HepG2 (cell line): ENCODE measurements at places on chromosomes 2 and 18. TPM values are rescaled to one million over a fixed set of nuclear protein-coding genes. Genes with fewer than 3 reads are reported as not detected.

- DNase-seq: no peak
Measured at GRCh38 chr2:14749884-14750283, 117.4 kb downstream of the LRATD1 start.

GRCh38 chr2:101002562-101003277, 631 bp downstream of the RPL31 start:
- peak; percentile 17 for DNase-seq

- no peak for DNase-seq
Measured at GRCh38 chr2:233385489-233386044, 31.3 kb downstream of the DGKD start.

GRCh38 chr2:159832858-159833257, 34.9 kb upstream of the CD302 start:
- DNase-seq: no peak

GRCh38 chr2:234478121-234478858, 18.6 kb downstream of the ARL4C start:
- DNase-seq: no peak

DNA sequence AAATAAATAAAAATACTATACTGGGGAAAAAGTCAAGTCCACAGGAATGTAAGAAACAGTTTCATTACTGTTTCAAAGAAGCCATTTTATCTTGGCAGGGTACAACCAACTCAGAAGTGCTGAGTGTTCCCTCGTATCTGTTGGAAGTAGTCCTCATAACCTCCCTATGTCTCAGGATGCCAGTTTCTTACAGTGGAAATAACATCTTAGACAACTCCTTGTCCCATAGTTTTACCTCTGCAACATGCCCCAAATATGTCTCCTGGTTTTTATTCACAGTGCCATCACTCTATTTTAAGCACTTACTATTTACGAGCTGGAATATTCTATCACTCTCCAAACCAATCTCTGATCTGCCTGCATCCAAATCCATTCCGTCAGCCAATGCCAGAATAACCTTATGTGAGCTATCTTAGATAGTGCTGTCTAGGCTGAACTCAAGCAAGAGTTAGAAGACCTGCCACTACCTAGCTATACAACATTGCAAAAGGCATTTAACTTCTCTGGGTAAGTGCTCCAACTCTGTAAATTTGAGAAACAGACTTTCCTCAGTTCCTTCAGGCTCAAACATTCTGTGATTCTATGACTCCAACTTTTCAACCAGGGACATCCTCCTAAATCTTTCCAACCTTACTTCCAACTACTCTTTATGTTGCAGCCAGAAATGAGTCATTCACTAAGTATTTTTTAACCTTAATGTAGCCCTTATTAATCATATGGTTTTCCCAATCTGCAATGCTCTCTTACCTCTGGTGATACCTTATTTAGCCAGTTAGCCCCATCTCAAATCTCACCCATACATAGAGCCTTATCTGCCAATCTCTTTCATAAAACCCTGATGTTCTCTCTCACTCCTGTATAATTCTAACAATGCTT, 66.7 kb downstream of the RTN4 start:
- DNase-seq: no peak

DNA sequence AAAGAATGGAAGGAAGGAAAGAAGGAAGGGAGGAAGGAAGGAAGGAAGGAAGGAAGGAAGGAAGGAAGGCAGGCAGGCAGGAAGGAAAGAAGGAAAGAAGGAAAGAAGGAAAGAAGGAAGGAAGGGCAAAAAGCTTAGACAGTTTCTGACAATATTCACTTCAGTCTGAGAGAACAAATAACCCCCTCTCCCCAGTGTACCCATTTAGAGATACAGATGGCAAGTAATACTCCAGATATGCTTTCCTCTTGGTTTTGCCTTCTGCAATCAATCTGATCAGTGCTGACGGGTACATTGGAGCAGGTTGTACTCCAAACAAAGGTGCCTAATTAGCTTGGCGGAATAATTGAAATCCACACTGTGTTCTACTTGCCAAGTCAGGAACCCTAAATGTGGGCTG, 534.6 kb upstream of the TMEFF2 start:
- DNase-seq: no peak

DNA sequence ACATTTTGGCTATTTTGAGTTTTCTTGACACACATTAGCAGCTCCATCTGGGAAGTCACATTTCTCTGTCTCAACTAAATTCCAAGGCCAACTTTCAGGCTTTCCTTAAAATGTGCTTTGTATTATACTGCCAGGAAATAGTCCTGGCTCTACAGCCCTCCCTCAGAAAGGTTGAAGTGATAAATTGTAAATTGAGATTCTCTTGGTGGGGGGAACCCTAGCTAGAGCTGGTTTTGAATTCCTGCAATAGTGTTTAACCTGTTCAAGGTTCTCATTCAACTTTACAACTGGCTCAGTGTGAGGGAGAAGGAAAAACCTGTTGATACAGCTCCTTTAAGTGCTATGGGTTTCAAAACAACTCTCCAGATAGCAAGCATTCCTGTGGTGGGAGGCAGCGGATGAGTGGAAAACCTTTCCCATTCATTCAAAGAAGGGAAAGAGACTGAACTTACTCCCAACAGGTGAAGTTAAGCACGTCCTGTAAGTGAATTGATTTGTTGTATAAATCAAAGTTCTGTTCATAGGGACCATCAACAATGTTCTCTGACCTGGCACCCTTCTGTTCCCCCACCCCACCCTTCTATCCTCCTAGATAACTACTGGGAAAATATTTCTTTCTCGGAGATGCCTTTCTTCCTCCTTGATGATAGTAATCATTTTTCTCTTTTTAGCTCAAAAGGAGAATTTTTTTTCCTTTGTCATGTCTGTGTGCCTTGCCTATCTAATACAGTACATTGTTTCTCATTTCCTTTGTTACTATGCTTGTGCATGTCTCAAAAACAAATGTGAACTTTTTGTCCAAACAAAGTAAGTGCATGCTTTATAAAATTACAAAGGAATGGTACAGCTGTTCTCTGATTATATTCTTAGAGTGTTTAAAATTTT, 44.2 kb upstream of the SLC39A10 start:
- DNase-seq: peak; percentile 57

GRCh38 chr2:224169847-224170246, 130.8 kb upstream of the SERPINE2 start:
- no peak for DNase-seq

GRCh38 chr2:234496835-234497593, at the start of gene ARL4C:
ARL4C (minus strand) TSS chr2:234497081; CDS start chr2:234496586, 495 bp downstream.
- peak; percentile 37 for DNase-seq

DNA sequence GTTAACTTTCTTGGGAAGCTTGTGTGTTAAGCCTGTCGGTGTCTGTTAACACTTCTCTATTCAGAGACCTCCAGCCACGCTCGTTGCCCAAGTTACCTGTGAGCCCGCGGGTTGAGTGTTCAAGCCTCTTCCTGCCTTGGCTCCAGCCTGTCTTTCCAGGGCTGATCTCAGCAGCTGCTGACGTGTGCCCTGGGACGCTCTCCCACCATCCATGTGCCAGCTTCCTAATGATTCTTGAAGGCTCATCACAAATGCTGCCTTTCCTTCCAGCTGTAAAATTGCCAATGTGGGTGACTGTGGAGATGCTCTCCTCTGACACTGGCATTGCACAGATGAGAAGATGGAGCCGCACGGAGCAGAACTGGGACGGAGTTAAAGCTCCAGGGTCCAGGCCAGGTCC, 6.1 kb downstream of the RNF144A start:
- DNase-seq: no peak

DNA sequence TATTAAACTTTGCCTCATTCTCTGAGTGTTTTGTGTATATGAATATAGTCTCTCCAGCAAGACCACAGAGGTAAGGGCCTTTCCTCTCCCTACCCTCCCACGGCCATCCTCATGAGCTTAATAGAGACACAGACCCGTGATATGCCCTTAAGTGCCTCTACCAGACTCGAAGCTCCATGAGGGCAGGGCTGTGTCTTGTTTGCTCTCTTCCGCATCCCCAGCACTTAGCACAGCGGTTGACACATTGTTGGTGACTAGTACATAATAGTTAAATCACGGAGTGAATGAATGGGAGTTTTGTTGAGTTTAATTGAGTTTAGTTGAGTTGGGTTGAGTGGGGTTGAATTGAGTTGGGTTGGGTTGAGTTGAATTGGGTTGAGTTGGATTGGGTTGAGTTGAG, 122.3 kb downstream of the ZFP36L2 start:
- no peak for DNase-seq

GRCh38 chr2:197677483-197677882, 2.1 kb upstream of the RFTN2 start:
- no peak for DNase-seq

- DNase-seq: no peak
Measured at GRCh38 chr2:132256251-132256902, 94.6 kb upstream of the ANKRD30BL start.

DNA sequence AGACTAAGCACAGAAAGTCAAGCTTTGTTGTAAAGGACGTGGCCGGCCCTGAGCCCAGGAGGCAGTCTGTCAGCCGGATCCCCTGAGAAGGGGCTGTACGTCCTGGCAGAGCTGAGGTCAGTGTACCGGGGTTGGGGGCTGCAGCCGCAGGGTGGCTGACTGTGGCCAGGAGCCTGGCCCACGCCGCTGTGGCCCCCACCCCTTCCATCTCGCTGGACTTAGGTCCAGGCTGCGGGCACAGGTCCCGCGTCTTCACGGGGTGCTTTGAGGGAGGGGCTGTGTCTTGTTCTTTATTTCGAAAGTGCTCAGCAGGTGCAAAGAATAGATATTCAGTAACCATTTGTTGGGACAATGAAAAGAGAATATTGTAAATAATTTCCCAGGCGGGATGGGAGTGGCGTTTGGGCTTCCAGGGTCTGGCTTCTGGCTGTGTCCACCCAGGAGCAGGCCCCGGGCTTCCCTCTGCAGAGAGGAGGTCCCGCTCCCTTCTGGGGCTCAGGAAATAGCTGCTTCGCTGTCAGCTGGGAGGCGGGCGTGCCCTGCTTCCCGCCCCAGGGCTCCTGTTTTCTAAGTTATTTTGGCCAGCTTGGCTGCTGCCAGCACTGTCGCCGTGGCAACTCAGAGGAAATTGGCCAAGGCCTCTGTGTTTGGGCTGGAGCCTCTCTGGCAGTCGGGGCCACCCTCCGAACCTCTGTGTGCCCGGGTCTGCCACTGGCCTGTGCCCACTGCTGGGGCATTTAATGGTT, 7.4 kb downstream of the NFATC1 start:
- DNase-seq: no peak

DNA sequence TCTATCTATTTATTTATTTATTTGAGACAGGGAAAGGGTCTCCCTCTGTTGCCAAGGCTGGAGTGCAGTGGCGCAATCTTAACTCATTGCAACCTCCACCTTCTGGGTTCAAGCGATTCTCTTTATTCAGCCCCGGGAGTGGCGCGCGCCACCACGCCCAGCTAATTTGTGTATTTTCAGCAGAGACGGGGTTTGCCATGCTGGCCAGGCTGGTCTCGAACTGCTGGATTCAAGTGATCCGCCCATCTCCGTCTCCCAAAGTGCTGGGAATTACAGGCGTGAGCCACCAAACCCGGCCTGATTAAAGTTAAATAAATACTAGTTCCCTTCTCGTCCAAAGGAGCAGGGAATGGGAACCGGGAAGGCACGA, 4.2 kb upstream of the CTDSP1 start:
- DNase-seq: no peak

GRCh38 chr18:60675801-60676200, 303.2 kb upstream of the MC4R start:
- DNase-seq: no peak

DNA sequence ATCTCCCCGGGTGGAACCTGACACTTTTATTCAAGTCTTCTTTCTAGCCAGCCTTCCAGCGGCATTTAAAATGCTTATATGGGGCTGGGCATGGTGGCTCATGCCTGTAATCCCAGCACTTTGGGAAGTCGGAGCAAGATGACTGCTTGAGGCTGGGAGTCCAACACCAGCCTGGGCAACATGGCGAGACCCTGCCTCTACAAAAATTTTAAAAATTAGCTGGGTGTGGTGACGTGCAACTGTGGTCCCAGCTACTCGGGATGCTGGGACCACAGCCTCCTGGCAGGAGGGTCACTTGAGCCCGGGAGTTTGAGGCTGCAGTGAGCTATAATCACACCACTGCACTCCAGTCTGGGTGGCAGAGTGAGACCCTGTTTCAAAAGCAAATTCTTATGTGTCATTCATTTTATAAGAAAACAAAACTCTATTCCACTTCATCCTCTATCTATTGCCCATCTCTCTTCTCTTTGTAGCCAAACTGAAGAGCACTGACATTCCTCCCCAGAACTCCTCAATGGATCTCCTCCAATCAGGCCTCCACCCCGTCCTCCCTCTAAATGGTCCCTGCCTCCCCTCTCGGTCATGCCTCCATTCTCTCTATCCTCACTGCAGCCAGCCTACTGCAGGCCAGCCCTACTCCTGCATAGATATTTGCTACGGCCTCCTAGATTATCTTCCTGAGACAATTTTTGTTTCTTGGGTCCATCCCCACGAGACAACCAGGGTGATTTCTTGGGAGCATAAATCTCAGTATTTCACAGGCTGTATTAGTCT, 18.0 kb upstream of the RHOB start:
- no peak for DNase-seq

GRCh38 chr2:204036706-204037105, 100.1 kb downstream of the ICOS start:
- DNase-seq: no peak

DNA sequence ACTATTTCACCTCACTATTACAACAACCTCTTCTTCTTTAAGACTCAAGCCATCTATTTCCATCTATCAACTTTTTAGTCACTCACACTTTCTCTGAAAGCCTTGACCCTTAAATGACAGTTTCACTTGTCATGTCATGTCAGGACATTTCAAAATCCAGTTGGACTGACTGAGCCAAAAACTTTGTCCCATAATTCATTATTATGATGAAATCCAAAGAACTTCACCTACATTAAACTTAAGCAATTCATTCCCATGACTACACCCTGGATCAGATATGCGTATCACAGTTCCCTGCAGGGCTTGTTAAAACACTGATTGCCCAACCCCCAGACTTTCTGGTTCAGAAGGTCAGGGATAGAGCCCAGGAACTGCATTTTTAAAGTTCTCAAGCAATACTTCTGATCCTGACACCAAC, 26.5 kb downstream of the LDAH start:
- peak; percentile 35 for DNase-seq

GRCh38 chr2:72994282-72994990, 77.1 kb downstream of the SFXN5 start:
- no peak for DNase-seq

DNA sequence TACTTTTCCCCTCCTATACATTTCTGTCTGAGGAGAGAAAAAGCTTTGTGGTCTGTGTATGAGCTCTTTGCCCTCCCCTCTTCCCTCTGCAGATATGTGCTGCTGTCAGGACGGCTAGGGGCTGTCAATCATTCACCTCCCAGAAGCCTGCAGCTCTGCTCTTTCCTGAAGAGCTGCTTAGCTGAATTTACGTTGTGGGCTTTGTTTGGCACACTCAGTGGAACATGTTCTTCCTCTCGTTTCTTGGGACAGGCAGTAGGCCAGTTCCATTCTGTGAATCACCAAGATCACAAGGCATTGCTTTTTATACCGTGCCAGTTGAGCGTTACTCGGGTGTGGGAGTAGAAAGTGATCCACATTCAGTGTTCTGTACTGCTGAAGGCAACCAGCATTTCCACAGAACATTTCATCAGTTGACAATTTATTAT, 136.7 kb downstream of the LAMA3 start:
- no peak for DNase-seq

AMER3 gene
- not detected in 2 replicates for total RNA-seq

PRKAG3 gene
- not detected in 2 replicates for total RNA-seq

LIMS1 gene
- 38.3 and 55.1 TPM in 2 replicates for total RNA-seq

UGT1A4 gene
- not detected in 2 replicates for total RNA-seq

GPR55 gene
- total RNA-seq: not detected in 2 replicates

TFCP2L1 gene
- total RNA-seq: not detected in 2 replicates
